ENCODE measurements at places on chromosomes 5 and 9.
A peak's percentile ranks its signal among the peaks of the same experiment; 100 is the strongest.

GRCh38 chr9:116555119-116555518 is 132.0 kb upstream of the TRIM32 start:
- DNase-seq = no peak
- H3K27me3 ChIP-seq = no peaks in the 10 kb centered on the region
- no peak overlapping the region for H3K4me3 ChIP-seq
- H3K36me3 ChIP-seq = no peaks in the 10 kb centered on the region
- no peak overlapping the region for H3K27ac ChIP-seq

GRCh38 chr5:150401076-150401375 is 11.7 kb downstream of the CD74 start:
- peaks cover 30% of the 10 kb centered on the region for H3K36me3 ChIP-seq
- H3K27me3 ChIP-seq = no peaks in the 10 kb centered on the region
- no peak for DNase-seq

DNA sequence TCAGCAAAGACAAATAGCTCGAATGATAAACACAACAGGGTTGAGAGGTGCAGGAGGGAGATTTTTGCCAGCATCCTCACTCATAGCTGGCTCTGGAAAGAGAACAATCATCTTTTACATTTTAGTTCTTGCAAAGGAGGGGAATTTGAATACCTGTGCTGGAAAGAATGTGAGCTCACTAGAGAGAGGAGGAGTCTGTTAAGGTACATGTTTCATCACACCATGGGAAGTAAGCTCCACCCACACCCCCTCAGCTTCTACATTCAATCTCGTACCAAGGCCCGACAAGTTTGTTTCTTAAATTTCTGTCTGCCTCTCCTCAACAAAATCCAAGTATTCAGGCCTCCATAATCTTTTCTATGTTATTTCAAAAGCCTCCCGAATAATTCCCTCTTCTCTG is 254.6 kb downstream of the BRINP1 start:
- no peaks in the 10 kb centered on the region for H3K36me3 ChIP-seq
- DNase-seq = no peak
- H3K27me3 ChIP-seq = no peaks in the 10 kb centered on the region
- no peaks in the 10 kb centered on the region for H3K4me1 ChIP-seq

DNA sequence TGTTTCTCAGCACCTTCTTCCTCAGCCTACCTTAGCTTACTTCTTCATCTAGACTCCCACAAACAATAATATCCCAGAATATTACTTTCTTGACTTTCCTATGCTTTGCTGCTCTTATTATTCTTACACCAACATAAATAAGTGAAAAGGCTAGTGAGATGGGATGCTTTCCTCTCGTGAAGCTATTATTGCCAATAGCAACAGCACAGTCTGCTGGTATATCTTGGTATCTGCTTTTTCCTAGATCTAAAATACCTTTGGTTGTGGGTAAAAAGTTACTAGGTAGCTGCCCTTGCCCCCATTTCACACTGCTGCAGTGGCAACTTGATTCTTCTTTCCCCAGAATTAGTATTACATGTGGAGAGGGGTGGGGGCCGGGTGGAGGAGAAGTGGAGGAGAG is 26.1 kb upstream of the GLIPR2 start:
- H3K36me3 ChIP-seq = no peaks in the 10 kb centered on the region
- no peak overlapping the region for H3K4me3 ChIP-seq
- no peak overlapping the region for H3K27ac ChIP-seq
- H3K27me3 ChIP-seq = no peaks in the 10 kb centered on the region
- no peak for DNase-seq

DNA sequence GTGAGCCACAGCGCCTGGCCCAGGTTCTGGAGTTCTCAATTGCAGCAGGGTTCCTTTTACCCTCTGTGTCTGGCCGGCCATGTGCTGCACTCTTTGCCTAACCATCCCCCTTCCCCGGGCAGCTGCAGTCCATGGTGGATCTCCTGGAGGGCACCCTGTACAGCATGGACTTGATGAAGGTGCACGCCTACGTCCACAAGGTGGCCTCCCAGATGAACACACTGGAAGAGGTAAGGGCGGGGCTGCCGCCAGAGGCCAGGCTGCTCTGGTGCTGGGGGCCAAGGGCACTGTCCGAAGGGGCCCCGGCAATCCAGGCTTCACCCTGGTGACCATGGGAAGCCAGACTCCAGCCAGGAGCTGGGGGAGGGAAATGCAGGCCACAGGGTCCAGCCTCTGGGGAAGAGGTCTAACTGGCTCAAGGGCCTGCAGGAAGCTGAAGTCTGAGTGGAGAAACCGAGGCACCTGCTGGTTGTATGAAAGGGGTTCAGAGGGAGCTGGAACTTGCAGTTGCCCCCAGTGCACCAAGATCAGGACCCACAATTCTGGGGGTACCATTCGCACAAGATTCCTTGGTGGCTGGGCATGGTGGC is 18.1 kb downstream of the OLFML2A start:
- no peak overlapping the region for H3K4me3 ChIP-seq
- peaks cover 43% of the 10 kb centered on the region for H3K4me1 ChIP-seq
- H3K27ac ChIP-seq = peak overlapping the region; percentile 74
- DNase-seq = no peak

GRCh38 chr5:43221502-43221901 is 29.5 kb downstream of the NIM1K start:
- H3K27ac ChIP-seq = no peak overlapping the region
- no peak for DNase-seq
- no peak overlapping the region for H3K4me3 ChIP-seq

GRCh38 chr9:89328064-89328463 is 9.8 kb downstream of the SECISBP2 start:
- no peak overlapping the region for H3K27ac ChIP-seq
- H3K36me3 ChIP-seq = peaks cover 8% of the 10 kb centered on the region
- H3K4me1 ChIP-seq = peaks cover 21% of the 10 kb centered on the region
- DNase-seq = no peak
- no peak overlapping the region for H3K4me3 ChIP-seq
- no peaks in the 10 kb centered on the region for H3K27me3 ChIP-seq

DNA sequence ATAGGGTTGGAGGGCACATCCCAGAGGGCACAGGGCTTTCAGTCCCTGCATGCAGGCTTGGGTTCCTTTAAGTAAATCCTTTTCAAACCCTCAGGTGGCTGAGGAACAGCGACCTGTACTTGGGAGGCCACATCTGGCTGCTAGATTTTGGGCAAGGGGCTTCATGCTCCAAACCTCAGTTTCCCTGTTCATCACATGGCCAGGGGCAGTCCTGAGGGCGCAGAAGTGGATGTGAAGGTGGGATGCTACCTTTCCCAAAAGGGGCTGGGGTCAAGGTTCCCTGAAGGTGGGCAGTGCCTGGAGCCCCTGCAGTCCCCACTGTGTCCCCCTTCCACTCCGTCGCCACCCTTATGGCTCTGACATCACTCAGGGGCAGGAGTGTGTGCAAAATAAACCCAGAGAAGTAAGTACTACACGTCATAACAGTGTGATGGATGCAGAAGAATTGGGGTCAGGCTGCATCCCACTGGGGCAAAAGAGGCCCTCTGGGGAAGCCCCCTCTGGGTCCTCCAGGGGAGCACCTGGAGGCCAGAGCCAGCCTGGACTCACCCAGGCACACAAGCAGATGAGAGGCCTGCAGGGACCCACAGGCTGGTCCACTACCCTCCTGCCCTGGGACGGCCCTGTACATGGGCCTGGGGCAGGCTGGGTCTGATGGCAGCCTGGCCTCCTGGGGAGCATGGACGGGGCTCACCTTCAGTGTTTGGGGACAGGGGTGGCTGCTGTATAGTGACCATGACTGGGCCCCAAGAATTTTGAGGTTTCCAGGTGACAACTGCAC is 1.9 kb upstream of the CARD19 start:
- DNase-seq = peak; percentile 22
- H3K4me1 ChIP-seq = peaks cover 73% of the 10 kb centered on the region
- peak overlapping the region; percentile 93 for H3K4me3 ChIP-seq
- no peaks in the 10 kb centered on the region for H3K36me3 ChIP-seq

DNA sequence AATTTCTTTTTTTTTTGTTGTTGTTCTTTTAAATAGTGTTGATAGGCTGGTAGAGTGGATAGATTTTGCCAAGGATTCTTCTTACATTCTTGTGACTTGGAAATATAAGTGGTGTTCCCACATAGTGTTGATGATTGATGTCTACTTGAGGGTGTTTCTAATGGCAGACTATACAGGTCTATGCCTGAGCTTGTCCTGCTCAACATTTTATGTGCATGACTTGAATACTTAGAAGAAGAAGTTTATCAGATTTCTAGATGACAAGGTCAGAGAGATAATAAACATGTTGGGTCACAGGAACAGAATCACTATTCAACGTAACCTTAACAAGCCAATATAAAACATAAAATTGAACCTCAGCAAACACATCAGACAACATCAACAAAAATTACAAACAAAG is 24.2 kb downstream of the XRCC4 start:
- H3K27me3 ChIP-seq = no peaks in the 10 kb centered on the region
- H3K27ac ChIP-seq = no peak overlapping the region
- H3K4me3 ChIP-seq = no peak overlapping the region
- no peaks in the 10 kb centered on the region for H3K36me3 ChIP-seq
- DNase-seq = no peak
- no peaks in the 10 kb centered on the region for H3K4me1 ChIP-seq

- H3K4me3 ChIP-seq = no peak overlapping the region
- DNase-seq = no peak
- no peaks in the 10 kb centered on the region for H3K4me1 ChIP-seq
- H3K36me3 ChIP-seq = peaks cover 43% of the 10 kb centered on the region
- H3K27me3 ChIP-seq = no peaks in the 10 kb centered on the region
These were observed 14.1 kb upstream of the LRRC19 start for GRCh38 chr9:27019589-27019988.

- no peak overlapping the region for H3K4me3 ChIP-seq
- H3K27ac ChIP-seq = no peak overlapping the region
- H3K27me3 ChIP-seq = no peaks in the 10 kb centered on the region
- no peak for DNase-seq
- no peaks in the 10 kb centered on the region for H3K36me3 ChIP-seq
- H3K4me1 ChIP-seq = peaks cover 7% of the 10 kb centered on the region
These were observed 93.3 kb downstream of the MELK start for GRCh38 chr9:36665921-36666431.

GRCh38 chr9:130932255-130933079 is 6.6 kb downstream of the FIBCD1 start:
- peaks cover 7% of the 10 kb centered on the region for H3K4me1 ChIP-seq
- no peaks in the 10 kb centered on the region for H3K36me3 ChIP-seq
- H3K4me3 ChIP-seq = no peak overlapping the region
- H3K27ac ChIP-seq = no peak overlapping the region
- no peak for DNase-seq

- no peak for DNase-seq
- no peaks in the 10 kb centered on the region for H3K4me1 ChIP-seq
- H3K4me3 ChIP-seq = no peak overlapping the region
- peaks cover 30% of the 10 kb centered on the region for H3K36me3 ChIP-seq
- H3K27ac ChIP-seq = no peak overlapping the region
These were observed 60.0 kb upstream of the CARTPT start for GRCh38 chr5:71658916-71659662.

- DNase-seq = no peak
- no peaks in the 10 kb centered on the region for H3K36me3 ChIP-seq
- no peak overlapping the region for H3K27ac ChIP-seq
- H3K4me1 ChIP-seq = no peaks in the 10 kb centered on the region
These were observed 37.0 kb upstream of the OSMR start for GRCh38 chr5:38808666-38809343.

DNA sequence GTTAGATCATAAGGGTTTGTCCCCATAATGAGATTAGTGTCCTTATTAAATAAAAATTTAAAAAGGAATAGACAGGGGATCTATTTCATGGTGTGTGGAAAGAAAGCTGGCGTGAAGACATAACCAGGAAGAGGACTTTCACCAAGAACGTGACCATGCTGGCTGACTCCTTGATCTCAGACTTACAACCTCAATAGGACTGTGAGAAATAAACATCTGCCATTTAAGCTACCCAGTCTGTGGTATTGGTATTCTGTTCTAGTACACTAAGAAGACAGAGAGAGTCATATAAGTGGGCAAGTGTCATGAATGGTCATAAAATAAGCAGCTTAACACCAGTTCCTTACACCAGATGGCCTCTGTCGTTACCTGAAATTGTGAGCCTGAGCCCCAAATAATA is 259.4 kb upstream of the CCNG1 start:
- H3K27ac ChIP-seq = no peak overlapping the region
- no peak for DNase-seq
- H3K27me3 ChIP-seq = no peaks in the 10 kb centered on the region
- no peak overlapping the region for H3K4me3 ChIP-seq
- no peaks in the 10 kb centered on the region for H3K36me3 ChIP-seq
- no peaks in the 10 kb centered on the region for H3K4me1 ChIP-seq

DNA sequence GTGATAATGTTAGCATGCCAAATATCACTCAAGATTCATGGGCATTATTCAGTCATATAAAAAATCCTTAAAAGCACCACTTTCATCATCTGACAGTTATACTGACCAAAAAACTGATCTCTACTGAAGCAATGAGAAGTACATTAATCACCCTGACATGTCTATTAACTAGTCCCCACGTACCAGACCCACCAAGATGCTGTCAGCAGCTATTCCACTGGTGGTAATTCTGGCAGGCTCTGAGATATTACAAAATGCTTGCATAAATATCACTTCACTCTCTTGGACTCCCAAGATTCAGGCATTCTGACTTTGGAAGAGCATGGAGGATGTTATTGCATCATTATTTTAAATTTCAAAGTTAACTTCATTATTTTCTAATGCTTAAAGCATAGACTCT is 717.0 kb downstream of the DNAH5 start:
- no peaks in the 10 kb centered on the region for H3K4me1 ChIP-seq
- H3K4me3 ChIP-seq = no peak overlapping the region
- H3K36me3 ChIP-seq = no peaks in the 10 kb centered on the region

GRCh38 chr5:134113902-134114875 is at the start of gene TCF7:
TSS of gene TCF7 (plus strand) at chr5:134114681. CDS start at chr5:134114907, 226 bp downstream.
- H3K27ac ChIP-seq = peak within 1 kb of the TSS; percentile 67
- DNase-seq = peak; percentile 60
- H3K27me3 ChIP-seq = peaks cover 33% of the 10 kb centered on the region
- H3K4me3 ChIP-seq = peak within 1 kb of the TSS; percentile 95
- peaks cover 8% of the 10 kb centered on the region for H3K4me1 ChIP-seq
- no peaks in the 10 kb centered on the region for H3K36me3 ChIP-seq

DNA sequence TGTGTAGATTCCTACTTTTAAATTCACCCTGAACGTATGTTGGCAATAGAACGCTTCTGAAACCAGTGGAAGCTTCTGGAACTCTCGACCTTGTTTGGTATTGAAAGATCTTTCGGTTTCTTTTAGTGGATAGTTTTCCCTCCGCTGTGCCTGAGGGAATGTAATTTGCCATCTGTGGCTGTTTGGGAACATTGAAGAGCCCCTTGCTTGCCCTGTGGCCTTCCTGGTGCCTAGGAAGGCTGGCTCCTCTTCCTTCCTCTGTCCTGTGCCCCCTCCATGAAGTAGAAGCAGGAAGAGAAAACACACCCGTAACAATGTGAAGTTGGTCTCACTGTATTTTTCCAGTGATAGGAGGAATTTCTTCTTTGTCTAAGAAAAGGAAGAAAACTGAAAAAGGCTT is 274.3 kb downstream of the AOPEP start:
- DNase-seq = no peak
- H3K36me3 ChIP-seq = peaks cover 12% of the 10 kb centered on the region
- H3K4me3 ChIP-seq = no peak overlapping the region
- no peaks in the 10 kb centered on the region for H3K4me1 ChIP-seq
- H3K27me3 ChIP-seq = peaks cover 37% of the 10 kb centered on the region

- H3K27me3 ChIP-seq = no peaks in the 10 kb centered on the region
- no peaks in the 10 kb centered on the region for H3K4me1 ChIP-seq
- H3K27ac ChIP-seq = no peak overlapping the region
- DNase-seq = no peak
- H3K36me3 ChIP-seq = no peaks in the 10 kb centered on the region
- no peak overlapping the region for H3K4me3 ChIP-seq
These were observed 1030.0 kb downstream of the CDH12 start for GRCh38 chr5:21823076-21823574.

GRCh38 chr5:21882074-21882745 is 970.9 kb downstream of the CDH12 start:
- no peak overlapping the region for H3K27ac ChIP-seq
- no peaks in the 10 kb centered on the region for H3K4me1 ChIP-seq
- H3K27me3 ChIP-seq = no peaks in the 10 kb centered on the region
- H3K36me3 ChIP-seq = no peaks in the 10 kb centered on the region
- H3K4me3 ChIP-seq = no peak overlapping the region
- DNase-seq = no peak

All from naive B cell (primary cell).